ENCODE measurements at places on chromosomes 2 and 18.
A peak's percentile ranks its signal among the peaks of the same experiment; 100 is the strongest.

DNA sequence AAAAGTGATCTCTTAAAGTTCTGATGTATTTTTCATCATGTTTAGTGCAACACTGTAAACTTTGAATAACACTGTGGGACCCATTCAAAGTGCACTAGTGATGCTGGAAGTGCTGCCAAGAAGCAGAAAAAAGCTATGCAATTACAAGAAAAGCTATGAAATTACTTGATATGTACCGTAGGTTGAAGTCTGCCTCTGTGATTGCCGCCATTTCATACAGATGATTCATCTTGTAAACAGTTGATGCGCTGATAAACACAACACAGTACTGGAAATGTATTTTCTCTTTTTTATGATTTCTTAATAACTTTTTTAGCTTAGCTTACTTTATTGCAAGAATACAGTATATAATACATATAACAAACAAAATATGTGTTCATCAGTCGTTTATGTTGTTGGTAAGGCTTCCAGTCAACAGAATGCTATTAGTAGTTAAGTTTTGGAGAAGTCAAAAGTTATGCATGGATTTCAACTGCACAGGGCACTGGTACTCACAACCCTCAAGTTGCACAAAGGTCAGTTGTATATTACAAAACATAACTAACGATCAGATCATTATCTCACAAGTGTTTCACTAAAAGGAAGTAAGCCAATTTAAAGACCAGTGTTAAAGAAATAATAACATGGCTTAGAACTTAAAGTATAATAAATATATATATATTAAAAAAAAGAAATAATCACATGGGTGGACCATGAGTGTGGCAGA is 82.0 kb downstream of the SGPP2 start:
- DNase-seq = no peak

- peak; percentile 5 for DNase-seq
These were observed 270.0 kb upstream of the PXDN start for GRCh38 chr2:2014251-2014771.

DNA sequence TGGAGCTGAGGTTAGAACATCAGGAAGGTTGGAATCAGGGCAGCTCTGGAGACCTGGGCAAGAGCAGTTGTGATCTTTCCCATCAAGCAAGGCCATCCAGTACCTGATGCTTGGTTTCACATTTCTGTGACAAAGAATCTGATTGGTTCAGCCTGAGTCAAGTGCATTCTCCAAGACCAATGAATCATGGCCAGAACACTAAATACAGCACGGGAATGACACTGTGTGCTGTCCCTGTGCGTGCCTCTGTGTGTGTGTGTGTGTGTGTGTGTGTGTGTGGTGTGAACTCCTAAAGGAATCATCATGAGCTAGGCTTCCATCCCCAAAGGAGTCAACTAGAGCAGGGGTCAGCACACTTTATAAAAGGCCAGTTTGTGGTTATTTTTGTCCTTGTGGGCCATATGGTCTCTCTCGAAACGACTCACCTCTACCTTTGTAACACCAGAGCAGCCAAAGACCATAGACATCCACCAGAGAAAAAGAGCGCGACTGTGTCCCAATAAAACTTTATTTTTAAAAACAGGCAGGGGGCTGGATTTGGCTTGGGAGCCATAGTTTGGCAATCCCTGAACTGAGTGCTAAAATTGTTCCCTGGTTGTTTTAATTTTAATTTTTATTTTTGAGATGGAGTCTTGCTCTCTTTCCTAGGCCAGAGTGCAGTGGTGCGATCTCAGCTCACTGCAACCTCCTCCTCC is 99.7 kb downstream of the INHBB start:
- no peak for DNase-seq

DNA sequence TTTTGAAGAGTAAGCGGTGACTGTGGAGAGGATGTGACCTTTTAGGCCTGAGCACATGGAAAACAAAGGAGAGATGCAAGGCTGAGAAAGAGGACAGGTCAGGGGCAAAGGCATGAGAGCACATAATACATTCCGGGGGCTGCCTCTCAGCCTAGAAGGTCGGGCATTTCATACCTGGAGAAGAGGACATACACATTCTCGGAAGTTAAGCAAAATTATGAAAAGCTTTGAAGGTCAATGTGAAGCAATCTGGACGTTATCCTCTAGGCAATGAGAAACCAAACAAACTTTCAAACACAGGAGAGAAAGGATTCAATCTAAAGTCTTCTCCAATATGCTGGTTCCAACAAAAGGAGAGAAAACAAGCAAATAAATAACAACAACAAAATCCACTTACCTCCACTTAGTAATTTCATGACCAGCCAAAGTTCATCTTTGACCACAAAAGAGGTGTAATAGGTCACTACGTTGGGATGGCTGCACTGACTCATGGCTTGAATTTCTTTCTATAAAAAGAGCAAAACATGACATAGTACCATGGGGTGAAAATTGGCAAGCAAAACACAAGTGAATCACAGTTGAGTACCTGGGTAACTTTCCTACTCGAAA is 80.4 kb downstream of the STK39 start:
- DNase-seq = no peak

DNA sequence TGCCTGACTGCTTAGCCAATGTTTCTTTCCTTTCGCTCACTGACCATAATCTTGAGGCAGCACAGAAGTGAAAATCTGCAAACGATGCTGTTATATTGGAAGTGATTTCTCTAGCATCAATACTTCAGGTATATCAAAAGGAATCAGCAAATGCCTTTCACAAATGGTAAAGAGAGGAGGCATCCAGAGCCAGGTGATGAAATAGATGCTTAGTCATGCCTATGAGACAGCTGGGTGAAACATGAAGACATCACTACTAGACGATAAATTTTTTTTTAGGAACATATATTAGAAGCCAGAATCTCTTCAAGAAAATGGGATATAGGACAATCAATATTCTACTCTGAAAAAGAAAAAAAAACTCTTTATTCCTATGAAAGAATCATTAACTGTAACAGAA is 249.2 kb upstream of the SLC39A10 start:
- no peak for DNase-seq

GRCh38 chr18:63149302-63149587 is 170.3 kb downstream of the BCL2 start:
- DNase-seq = no peak

- DNase-seq = no peak
These were observed 70.4 kb upstream of the CYP1B1 start for GRCh38 chr2:38146275-38146906.

- DNase-seq = peak; percentile 12
These were observed 14.7 kb downstream of the CDC42EP3 start for GRCh38 chr2:37656512-37657423.

- DNase-seq = no peak
These were observed 58.7 kb downstream of the L3MBTL4 start for GRCh38 chr18:6355789-6356589.

DNA sequence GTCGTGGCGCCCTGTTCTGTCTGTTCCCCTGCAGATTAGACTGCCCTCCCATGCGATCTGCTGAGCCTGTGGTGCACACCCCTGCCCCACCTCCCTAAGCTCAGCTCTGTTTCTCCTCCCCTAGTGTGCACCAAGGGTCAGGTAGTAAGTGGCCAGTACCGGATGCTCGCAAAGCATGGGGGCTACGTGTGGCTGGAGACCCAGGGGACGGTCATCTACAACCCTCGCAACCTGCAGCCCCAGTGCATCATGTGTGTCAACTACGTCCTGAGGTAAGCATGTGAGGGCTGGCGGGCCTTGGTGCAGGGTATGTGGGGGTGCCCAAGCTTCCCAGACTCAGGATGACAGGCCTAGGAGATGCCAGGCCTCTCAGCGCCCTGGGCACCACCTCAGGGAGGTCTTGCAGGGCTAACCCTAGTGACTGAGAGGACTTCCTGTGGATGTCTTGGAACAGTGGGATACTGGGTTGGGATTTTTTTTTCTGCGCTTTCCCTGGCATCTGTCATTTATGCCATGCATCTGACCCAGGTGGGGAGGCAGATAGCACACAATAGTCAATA is 78.4 kb downstream of the EPAS1 start:
- no peak for DNase-seq

DNA sequence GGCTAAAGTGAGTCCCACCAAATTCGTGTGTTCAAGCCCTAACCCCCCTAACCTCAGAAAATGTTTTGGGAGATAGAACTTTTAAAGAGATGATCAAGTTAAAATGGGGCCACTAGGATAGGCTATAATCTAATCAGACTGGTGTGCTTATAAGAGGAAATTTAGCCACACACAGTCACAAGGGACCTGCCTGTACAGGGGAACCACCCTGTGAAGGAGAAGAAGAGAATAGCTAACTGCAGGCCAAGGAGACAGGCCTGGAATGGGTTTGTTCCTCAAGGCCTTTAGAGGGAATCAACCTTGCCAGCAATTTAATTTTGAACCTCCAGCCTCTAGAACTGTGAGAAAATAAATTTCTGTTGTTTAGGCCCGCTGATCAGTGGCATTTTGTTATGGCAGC is 36.0 kb upstream of the TANK start:
- DNase-seq = no peak

GRCh38 chr2:172085460-172086159 is at the start of gene DLX1:
Gene DLX1, plus strand, starts transcription at chr2:172085507. Its CDS starts 171 bp downstream, at chr2:172085678.
- no peak for DNase-seq

DNA sequence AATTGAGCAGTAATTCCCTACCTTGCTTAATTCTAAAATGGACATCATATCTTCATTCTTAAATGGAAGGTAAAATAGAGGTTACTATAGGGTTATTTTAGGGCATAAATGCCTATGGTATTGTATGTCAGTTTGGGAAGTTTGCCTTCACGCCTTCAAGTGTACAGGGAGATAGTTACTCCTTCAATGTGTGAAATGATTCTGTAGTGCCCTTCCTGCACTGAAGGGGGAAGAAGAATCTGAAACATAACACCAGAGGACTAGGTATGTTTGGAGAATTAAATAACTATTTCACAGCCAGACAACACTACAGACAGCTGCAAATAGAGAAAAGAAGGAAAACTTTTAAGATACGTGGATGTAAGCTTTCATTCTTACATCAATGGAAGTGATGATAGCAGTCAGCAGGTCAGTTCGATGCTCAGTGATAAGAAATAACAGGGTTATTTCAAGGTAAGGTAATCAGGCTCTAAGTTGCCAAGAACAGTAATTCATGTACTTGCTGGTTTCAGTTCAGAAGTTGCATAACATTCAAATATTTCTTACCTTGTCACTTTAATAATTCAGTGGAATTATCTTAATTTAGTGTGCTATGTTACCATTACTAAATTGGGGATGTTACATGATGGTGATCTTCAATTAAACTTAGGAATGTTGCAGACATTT is 4.0 kb downstream of the PKP4 start:
- peak; percentile 10 for DNase-seq

DNA sequence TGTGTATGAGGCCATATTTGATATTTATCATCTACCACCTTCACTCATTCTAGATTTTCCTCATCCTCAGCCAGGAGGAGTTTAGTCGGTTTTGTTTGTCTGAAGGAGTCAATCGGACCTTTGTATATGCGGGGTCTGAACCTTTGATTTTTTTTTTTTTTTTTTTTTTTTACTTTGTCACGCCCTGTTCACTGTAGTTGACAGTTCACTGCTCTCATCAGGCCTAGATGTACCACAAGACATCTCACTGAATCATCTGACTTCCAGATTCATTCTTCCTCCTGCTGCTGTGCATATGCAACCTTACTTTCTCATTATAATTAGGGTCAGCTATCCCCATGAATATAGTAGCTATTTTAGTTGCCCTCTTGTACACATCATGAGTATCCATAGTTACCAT is 133.2 kb downstream of the ARHGAP15 start:
- DNase-seq = no peak

- DNase-seq = no peak
These were observed 74.6 kb downstream of the AGAP1 start for GRCh38 chr2:235568431-235568830.

GRCh38 chr2:224023188-224023587 is 15.9 kb downstream of the SERPINE2 start:
- DNase-seq = no peak

- no peak for DNase-seq
These were observed 37.0 kb downstream of the NABP1 start for GRCh38 chr2:191714925-191715324.

DNA sequence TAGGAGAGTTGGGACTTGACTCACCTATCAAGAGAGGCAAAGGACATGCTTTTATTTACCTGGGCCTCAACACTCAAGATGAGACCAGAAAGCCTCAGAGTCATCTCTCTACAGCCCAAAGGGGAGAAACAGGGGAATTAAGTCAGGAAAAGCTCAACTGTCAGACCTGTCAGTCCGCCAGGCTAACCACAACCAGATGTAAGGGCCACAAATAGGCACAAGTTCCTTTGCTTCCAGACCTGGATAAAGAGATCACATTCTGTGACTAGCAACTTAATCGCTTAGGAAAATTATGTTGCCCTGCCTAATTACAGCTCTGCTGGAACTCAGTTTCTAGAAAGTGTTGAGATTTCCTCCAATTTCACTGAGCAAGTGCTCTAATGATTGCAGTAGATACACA is 67.9 kb downstream of the ANKRD44 start:
- DNase-seq = no peak

- DNase-seq = no peak
These were observed 190.6 kb downstream of the TDRD15 start for GRCh38 chr2:21314322-21314835.

- no peak for DNase-seq
These were observed 18.5 kb upstream of the NFE2L2 start for GRCh38 chr2:177282787-177283572.

DNA sequence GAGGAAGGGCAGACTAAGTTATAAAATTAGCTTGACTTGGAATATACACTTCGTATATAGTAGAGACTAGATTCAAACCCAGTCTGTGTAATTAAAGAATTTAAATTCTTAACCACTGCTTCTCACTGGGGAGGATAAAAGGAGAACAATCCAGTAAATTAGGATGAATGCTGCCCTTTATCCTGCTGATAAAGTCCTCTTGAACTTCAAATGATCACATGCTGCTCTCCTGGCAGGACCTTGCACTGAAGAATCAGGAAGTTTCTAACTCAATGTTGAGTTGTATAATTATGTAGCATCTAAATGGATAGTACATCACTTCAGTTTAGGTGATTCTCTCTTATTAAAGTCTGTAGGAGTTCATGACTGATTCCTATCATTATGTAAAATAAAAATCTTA is 1179.7 kb downstream of the DSC3 start:
- DNase-seq = no peak

GRCh38 chr2:224646242-224646846 is 61.2 kb upstream of the CUL3 start:
- no peak for DNase-seq

GRCh38 chr2:120635146-120635545 is 100.5 kb upstream of the GLI2 start:
- DNase-seq = no peak
